ENCODE measurements at places on chromosomes 6 and 20.

DNA sequence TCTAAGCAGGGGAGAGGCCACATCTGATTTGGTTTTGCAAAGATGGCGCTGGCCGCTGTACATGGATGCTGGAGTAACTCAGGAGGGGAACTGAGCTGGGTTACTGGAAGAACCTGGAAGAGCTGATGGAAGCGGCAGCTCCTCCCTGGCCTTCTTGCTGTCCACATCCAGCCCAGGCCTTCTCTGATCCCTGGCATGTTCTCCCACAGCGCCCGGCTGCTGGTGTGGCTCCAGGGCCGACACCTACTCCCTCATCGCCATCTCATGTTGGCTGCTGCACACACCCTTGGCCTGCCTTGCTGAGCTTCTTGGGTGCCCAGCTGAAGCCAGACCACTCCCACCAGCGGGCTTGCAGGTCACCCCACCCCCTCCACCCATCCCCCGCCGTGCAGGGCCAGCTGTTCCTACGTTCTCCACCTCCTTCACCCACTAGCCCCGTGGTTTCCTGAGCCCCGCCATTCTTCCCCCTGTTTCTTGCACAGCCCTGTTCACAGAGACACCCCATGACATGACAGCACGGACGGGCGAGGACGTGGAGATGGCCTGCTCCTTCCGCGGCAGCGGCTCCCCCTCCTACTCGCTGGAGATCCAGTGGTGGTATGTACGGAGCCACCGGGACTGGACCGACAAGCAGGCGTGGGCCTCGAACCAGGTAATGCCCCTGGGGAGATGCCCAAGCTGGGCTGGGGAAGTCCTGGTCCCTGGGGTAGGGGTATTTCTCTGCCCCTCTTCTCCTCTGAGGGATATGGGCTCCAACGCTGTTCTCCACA, 28.4 kb downstream of the VSTM2L start:
- no peak for DNase-seq

DNA sequence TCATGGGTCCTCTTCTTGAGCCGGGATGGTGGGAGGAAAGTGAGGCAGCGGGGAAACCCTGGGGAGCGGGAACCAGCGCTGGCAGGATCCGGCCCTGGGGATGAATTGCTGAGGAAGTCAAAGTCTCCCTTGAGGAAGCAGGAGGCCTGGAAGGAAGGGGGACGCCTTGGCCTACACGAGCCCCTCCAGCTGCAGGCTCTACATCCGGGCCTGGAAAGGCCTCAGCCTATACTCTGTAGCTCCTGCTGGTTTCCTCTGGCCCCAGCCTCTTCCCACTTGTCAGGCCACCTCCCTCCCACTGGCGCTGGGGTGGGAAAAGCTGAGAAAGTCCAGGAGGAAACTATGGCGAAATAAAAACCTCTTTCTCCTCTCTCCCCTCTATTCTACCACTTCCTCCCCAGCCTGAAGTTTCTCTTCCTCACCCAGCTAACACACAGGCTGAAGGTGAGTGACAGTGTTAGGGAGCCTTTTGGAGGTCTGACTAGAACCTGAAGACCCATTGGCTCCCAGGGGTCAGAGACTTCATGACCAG, 14.9 kb downstream of the TREML2 start:
- no peak for DNase-seq

DNA sequence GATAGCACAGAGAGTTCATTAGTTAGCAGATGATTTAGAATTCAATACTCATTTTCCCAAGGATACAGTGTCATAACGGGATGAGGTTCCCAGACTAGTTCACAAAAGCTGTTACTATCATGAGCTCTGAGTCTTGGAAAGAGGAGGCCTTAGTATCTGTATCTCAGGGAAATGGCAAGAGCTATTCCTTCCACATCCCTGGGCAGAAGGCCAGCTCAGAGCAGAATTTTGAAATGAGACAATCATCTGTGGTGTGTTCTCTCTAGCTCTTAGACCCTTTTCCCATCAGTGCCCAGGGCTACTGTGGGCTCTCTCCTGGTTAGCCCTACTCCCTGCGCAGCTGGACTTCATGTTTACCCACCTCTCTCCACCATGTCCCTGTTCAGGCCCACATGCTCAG, 64.5 kb downstream of the JAG1 start:
- no peak for DNase-seq

- no peak for DNase-seq
These were observed 23.3 kb downstream of the BCAS1 start for GRCh38 chr20:54047048-54047447.

DNA sequence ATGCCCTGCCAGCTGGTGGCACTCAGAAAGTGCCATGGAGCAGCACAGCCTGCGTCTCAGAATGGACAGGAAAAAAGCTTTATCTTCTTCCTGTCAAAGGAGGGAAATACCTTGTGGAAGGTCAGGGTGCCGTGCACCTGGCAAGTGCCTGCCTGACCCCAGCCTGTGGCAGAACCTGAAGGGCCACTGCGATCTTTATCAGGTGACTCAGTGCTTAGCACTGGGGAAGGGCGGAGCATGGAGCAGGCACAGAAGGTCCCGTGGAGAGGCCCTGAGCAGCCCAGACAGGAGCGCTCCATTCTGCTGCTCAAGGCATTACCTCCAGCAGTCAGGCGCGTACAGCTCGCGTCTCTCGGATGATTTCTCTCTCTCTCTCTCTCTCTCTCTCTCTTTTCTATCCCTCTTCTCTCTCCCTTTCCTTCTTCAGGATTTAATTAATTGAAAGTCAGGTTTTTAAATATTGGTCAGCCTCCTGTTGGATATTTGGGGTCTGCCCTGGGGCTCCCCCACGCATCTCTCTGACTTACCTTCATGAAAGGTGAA, 31.7 kb downstream of the FOXC1 start:
- no peak for DNase-seq

DNA sequence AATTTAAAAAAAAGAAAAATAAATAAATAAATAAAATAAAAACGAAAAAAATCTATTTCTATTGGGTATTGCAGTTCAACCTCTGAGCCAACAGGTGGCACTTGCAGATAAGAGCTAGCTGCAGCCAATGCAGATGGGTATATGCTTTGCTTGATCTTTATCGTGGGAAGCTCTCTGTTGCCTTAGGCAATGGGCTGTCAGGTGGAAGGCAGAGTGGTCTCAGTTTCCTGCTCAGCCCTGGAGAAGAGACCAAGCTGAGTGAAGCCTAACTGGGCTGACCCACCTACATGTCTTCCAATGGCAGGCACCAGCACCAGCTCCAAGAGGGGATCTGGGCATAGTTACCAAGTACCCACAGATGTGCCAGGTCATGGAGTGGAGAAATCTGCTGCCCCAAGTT, 95.0 kb downstream of the AK9 start:
- no peak for DNase-seq

GRCh38 chr20:61350500-61351250, 98.6 kb downstream of the CDH4 start:
- no peak for DNase-seq

- no peak for DNase-seq
These were observed 10.8 kb downstream of the ROMO1 start for GRCh38 chr20:35710039-35710438.

DNA sequence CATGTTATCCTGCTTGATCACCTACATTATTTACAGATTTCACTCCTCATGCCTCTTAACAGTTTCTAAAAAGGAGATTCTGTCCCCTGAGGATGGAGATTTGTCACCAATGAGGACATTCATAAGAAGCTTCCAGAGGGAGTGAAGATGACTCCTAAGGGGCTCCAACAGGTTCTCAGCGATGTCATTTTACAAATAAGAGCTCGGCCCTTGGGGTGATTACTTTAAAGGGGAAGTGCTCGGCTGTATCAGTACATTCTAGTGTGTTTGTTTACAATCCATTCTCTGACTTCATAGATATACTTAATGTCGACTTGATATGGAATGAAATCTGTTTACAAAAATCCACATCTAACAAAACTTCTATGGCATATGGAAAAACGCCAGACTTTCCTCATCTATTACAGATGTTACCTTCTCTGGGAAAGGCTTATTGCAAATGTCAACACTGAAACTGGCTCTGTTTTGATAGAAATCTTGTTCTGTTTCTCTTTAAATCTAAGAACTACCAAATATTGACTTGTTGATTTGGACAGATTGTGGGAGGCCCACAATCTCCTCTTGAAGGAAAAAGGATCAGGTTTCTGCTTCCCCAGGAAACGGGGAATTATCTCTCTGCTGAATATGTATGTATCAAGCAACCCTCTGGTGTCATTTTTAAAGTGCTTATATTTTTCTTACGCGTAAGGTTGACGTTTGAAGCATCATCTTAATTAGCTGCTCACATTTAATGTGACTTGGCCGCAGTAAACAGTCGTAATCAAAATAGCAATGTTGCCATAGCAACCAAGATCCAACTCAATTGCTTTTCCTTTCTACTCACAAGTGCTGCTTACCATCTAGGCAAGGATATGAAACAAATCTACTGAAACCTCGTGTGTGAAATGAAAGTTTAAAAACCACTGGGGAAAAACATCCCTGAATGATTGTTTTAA, 95.7 kb downstream of the SHLD1 start:
- no peak for DNase-seq

DNA sequence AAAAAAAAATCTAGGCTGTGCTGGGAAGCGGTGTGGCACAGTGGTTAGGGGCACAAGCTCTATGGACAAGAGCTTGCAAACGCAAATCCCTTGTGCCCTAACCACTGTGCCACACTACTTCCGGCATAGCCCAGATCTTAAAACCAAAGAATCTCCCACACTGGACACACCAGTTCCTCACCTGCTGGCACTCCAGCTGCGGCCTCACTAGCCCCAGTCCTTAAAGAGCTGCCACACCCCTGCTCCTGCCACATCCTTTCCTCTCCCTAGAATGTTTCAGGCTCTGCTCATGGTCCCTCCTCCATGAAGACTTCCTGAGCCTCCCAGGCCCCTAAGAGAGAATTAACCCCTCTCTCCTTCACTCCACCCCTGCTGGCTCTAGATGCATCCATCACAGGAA, 71.8 kb upstream of the SRSF6 start:
- no peak for DNase-seq

GRCh38 chr20:846894-847278, 13.4 kb downstream of the FAM110A start:
- DNase-seq = no peak

GRCh38 chr6:13398069-13398381, 69.7 kb upstream of the TBC1D7 start:
- no peak for DNase-seq

- no peak for DNase-seq
These were observed 106.0 kb downstream of the FOXF2 start for GRCh38 chr6:1495344-1495743.

GRCh38 chr6:52573295-52573694, 3.6 kb downstream of the TRAM2 start:
- DNase-seq = no peak

DNA sequence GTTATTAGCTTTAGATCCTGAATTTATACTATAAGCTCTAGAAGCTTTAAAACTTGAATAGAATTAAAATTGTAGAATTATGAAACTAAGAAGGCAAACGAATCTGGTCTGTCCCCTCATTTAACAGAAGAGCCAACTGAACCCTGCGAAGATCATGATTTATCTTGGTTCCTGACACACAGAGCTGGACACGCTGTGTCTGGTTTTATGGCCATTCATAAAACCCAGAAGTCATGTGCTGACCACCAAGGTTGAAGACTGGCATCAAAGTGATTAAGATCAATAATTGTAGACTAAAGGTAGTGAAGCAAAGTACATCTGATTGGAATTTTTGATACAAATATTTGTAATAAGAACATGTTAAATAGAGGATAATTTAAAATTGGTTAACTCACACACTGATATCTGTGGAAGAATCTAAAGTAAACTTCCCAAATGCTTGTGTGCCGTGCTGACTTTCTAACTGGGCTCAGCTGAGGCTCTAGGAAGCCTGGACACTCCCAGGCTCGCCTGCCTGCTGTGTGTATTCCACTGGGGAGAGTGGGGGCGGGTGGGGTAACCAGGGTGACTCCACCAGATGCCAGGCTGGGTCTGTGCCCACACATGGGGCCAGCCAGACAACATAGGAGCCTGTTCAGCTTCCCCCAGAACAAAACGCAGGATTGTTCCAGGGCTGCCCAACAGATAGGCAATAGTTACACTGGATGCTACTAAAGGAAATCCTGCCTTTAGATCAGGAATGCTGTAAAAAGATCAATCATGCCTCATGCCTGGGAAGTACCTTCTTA, 42.1 kb upstream of the SLC22A3 start:
- DNase-seq = no peak

DNA sequence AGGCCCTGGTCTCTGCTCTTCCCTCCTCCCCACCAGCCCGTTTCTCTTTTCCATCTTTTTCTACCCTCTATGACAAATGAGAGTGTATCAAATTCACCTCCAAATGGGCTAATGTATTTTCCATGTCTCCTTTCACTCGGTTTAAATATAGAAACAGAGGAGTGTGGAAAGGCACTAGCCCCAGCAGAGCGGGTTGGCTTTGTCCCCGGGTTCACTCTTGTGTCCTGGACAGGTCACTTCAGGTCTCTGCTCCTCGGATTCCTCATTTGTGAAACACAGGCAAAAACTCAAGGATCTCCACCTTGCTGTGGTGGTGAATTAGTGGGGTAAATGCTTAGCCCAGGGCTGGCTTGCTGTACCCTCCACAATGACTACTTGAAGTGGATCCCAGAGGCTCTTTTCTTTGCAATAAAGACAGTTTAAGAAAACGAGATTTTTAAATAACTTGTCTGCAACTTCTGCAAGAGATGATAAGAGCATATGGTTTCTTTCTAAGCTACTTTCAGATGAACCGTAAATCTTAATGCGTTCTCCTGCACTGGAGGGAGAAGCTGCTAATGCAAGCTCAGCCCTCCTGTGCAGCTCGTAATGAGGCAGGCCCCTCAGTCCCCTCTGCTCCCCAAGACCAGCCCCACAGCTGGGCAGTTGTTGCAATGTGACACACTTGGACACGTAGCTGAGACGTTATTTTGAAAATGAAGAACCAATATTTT, 292.9 kb downstream of the THBS2 start:
- DNase-seq = no peak

GRCh38 chr6:129865013-129865412, 3.9 kb upstream of the TMEM244 start:
- no peak for DNase-seq

- DNase-seq = no peak
These were observed 40.7 kb upstream of the DSP start for GRCh38 chr6:7500752-7501282.

GRCh38 chr20:63895952-63896263, 982 bp downstream of the DNAJC5 start:
- no peak for DNase-seq

DNA sequence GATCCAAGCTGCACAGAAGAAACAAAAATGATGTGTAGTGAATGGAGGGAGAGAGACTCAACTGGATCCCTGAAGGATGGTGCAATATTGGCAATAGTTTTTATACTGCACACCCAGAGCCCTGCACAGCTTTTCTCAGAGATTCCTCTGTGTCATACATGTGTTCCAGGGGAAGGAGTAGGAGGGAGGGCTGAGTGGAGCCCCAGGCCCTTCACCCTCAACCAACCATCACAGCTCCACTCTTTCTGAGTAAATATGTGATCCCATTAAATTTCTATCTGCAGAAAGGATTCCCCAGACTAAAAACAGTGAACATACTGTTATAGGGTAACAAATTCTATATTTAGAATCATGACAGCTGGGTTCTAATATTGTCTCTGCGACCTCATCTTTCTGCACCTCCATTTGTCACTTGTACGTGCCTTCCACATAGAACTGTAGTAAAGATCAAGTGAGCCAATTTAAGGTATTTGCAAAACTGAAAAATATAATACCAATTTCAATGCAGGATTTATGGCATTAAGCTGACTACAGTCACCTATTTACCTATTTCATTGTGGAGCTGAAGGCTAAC, 421.4 kb upstream of the NRSN1 start:
- DNase-seq = no peak

- no peak for DNase-seq
These were observed 191.1 kb downstream of the SAMD5 start for GRCh38 chr6:147699637-147700036.
